ENCODE measurements at places on chromosomes 1 and 21. TPM values are rescaled to one million over a fixed set of nuclear protein-coding genes. Genes with fewer than 3 reads are reported as not detected.

The EPHB2 gene
- total RNA-seq: not detected

The MYBPH gene
- not detected for total RNA-seq

The DIO1 gene
- total RNA-seq: not detected

The ZBED6 gene
- 25.0 TPM for total RNA-seq

The LMX1A gene
- not detected for total RNA-seq

The NOS1AP gene
- total RNA-seq: not detected

The PLA2G2C gene
- total RNA-seq: not detected

The ETNK2 gene
- total RNA-seq: 17.0 TPM

The SARS1 gene
- total RNA-seq: 118 TPM

Data from CD8-positive, alpha-beta T cell (primary cell).